GDM1 (cell line): ENCODE measurements at places on chromosomes 12 and 14.
A peak's percentile ranks its signal among the peaks of the same experiment; 100 is the strongest.

DNA sequence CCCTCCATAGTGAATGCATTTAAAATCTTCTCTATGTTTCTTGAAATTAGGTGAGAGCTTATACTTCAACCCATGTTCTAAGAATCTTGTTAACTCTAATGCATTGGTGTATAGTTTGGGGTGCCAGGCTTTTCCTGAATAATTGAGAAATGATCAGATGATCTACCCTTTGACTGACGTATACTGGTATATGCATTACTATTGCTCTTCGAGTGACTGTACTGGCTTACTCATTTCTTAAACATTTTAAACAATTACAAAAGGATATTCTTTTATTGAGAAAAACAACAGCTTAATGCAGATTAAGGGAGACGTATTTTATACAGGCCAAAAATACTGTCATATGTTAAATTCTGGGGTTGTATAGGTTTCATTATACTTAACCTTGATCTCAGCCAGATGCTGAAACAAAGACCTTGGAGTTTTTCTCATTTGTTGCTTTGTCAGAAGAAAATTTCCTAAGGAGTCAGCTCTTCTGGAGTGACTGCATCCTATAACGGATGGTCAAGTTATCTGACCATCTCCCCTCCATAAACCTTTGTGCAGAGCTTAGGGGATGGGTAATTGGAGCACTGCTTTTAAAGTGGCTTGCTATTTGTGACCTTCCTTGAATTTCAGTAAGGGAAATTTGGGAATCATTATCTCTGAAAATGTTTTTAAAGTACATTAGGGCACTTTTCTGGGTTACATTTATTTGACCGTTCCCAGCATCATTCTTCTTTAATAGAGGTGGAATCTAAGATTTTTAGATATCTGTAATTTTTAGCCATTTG lies 507.6 kb downstream of the PCNX1 start:
- DNase-seq = no peak

DNA sequence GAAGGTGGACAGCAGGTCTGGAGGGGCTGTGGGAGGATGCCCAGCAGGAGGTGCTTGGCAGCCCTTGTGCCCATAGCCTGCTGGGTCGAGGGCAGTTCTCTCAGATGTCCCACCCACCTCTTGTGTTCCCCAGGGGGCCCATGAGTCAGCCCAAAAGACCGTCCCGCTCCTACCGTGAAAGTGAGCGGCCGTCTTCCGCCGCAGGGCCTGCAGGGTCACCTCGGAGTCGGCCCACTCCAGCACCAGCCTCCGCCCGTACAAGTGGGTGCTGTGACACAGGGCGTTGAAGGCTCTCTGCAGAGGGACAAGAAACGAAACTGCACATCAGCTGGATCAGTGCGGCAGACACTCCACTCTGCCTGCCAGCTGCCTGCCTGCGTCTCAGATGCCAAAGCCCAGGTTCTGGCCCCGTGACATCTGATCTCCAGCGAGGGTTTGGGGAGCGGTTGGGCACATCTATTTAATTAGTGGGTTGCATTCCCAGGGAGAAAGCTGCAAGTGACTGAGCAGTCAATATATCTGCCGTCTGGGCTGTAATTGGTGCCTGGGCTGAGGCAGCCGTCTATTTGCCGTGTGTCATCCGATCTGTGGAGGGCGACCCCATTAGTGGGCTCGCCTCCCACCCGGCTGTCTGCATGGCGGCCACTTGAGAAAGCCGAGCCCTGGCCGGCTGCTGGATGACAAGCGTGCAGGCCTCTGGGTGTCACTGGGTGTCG lies 121.5 kb downstream of the RBM19 start:
- no peak for DNase-seq

- no peak for DNase-seq
Measured at GRCh38 chr14:57066463-57066862, 202.2 kb downstream of the EXOC5 start.

- no peak for DNase-seq
Measured at GRCh38 chr12:109949089-109949488, 47.1 kb downstream of the GIT2 start.

- DNase-seq = no peak
Measured at GRCh38 chr12:117178301-117178700, 12.0 kb downstream of the FBXO21 start.

- DNase-seq = peak; percentile 14
Measured at GRCh38 chr14:69093631-69094421, 59.1 kb downstream of the DCAF5 start.

- DNase-seq = no peak
Measured at GRCh38 chr14:68033336-68033932, 213.9 kb downstream of the RAD51B start.

DNA sequence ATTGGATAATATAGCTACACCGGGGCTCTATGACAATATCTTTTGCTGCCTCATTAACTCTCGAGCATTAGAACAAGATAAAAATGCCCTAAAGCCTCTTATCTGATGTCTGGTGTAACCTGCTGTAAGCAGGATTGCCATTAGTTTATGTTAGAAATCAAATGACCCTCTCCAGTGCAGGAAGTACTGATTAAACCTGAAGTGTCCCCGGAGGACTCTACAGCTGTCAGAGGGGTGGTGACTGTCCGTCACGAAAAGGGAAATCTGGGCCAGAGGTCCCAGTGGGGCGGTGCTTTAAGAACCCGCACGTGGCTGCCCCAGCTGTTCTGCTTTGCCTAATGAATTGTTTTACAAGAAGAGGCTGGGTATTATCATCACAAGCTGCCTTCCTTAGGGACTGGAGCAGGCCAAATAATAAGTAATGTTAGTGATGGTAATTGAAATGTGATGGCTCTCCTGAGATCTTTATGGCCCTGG lies 55.7 kb downstream of the LIN52 start:
- DNase-seq = no peak
